ENCODE measurements at places on chromosomes 7 and 10.

GRCh38 chr10:132978542-132978941, 36.2 kb upstream of the CFAP46 start:
- DNase-seq, result no peak

- DNase-seq, result peak; percentile 18
Measured at GRCh38 chr7:102044984-102045673, 227.7 kb downstream of the CUX1 start.

DNA sequence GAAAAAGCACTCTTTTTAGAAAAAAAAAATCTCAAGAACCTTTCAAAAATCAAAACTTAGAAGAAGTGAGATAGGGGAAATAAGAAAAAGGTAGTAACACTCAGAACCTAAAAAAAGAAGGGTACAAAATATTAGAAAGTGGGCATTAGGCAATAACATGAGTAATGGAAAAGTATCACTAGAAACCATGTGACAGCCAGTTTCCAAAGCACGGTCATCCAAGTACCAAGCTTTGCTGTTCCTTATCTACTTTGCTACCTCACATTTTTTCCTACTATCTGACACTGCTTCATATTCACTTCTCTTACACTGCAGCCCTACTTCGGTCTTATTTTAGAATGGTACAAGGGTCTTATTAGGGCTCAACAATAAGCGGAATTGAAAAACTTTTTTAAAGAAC, 30.3 kb downstream of the IMMP2L start:
- no peak for DNase-seq

DNA sequence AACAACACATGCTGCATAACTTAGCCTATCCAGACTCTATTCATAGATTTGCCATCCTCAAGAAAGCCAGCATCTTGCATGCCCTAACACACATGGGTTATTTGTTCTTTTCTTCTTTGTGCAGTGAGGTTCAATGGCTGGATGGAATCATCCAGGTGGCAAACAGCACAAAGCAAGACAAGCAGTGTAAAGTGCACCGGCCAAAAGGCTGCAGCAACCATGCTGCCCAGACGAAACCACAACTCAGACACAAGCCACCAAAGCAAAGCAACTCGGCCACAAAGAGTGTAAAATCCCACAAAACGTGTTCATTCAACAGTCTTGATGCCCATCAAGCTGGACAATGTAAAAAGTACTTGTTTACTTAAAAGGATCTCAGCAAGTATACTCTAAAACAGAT, 76.9 kb downstream of the PIP4K2A start:
- DNase-seq, result no peak

DNA sequence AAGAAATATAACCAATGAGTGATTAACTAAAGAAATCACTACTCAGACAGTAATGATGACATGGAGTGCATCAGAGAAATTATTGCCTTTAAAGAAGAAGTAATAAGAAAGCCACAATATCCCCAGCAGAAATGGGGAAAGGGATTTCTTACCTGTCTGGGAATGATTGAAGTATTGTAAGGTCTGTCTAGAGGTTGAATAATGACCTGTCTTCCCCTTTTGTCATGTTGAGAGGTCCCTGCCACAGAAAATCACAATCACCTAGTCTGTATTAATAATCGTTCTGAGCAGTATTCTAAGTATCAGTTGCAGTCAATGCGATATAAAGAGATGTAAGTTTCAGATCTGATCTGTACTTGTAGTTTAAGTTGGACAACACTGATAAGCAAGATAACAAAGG, 349.1 kb upstream of the TPK1 start:
- no peak for DNase-seq

All from DMS153 (cell line).